ENCODE measurements at places on chromosomes 12 and 14.

- no peak for DNase-seq
Measured at GRCh38 chr14:41973178-41973577, 366.5 kb downstream of the LRFN5 start.

DNA sequence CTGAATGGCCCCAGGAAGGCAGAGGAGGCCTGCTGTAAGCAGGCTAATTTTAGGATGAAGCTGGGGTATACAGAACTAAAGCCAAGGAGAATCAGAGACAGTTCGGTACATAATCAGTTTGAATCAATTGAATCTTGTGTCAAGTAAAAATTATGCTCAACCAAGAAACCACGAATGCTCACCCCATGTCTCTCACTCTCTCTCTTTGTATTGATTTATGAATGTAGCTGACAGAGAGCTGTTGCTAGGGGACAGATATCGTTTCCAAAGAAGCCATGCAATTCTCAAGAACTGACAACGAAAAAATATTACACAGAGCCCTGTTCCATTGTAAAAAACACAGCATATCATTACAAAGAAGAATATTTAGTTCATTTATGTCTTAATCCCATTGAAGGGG, 151.1 kb upstream of the PKP2 start:
- no peak for DNase-seq

- DNase-seq: no peak
Measured at GRCh38 chr12:76060111-76060510, 24.4 kb downstream of the NAP1L1 start.

- peak; percentile 47 for DNase-seq
Measured at GRCh38 chr14:54857830-54858269, 44.8 kb downstream of the GCH1 start.

DNA sequence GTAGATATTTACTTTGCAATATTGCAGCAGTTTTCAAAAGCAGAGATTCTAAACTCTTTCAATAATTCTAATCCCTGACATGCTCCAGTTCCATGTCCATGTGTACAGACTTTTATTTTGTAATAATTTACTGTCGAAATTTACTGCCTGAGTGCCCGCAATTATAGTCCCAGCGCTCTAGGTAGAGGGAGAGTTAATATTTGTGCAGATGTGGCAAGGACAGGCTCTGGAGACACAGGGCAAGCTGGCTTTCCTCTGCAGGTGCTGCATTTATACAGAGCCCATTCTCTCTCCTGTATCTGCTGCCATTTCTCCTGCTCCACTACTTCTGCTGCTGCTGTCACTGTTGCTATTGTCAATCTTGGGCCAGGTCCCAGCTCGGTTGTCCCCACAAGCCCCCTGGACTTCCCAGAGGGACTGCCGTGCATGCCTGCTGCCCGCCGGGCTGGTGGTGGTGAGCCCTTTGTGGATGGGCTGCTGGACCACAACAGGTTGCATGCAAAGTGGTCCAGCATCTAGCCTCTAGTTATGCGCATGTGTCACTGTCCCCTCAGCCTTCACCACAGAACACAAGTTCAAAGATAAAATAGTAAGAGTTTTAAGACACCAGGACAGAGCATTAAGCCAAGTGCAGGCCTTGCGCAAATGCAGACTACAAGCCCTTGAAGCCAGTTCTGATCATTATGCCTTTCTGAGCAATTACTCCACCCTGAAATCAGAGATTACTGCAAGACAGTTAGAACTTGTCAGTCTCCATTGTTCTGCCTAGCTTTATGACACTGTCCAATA, 40.8 kb upstream of the CSRP2 start:
- no peak for DNase-seq

DNA sequence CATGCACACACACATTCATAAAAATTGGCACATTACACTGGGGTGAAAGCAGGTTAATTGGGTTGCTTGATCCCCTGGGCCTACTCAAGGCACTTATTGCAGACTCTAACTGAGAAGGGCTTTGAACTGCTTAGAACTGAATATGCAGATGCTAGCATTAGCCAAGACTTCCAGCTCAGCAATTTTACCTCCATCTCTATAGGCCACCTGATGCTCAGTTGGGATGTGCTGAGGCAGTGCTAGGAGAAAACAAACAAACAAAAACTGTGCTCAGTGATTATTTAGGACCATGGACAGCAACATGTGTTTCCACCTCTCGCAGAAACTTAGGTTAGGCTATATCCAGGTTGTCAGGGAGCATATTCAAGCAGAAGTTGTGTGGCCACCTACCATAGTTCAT, 124.8 kb upstream of the WSCD2 start:
- DNase-seq: no peak

- peak; percentile 2 for DNase-seq
Measured at GRCh38 chr14:97713023-97713422, 915.8 kb downstream of the VRK1 start.

DNA sequence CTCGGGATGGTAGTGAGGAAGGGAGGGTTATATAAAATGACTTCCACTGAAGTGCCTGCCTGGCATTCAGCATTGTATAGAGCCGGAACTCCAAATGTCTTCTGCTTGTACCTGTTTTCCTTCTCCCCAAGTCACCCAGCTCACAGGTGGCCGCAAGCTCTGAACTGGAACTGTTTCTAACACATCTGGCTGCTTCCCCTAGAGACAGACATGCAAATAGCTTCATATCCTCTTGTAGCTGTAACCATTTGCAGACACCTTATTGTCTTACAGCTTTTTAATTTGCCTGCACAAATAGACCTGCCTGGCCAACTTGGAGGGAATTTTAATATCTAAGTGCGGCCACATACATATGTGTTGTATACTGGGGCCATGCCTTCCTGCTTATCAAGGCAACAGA, 126.0 kb downstream of the CHST11 start:
- DNase-seq: no peak

DNA sequence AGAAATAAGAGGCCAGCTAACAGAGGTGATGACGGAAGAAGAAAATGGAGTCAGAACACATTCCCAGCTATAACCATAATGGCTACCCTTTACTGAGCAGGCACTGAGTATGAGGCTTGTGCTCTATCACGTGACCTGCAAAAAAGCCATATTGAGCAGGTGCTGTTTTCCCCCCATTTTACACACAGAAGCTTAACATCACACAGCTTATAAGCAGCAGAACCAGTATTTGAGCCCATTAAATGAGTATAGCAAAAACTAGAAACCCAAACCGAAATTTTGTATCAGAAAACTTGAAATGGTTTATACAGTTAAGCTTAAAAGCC, 28.4 kb downstream of the PAPLN start:
- no peak for DNase-seq

GRCh38 chr12:47017041-47017713, 62.2 kb upstream of the PCED1B start:
- no peak for DNase-seq

- DNase-seq: no peak
Measured at GRCh38 chr12:27012982-27013255, 1.3 kb downstream of the TM7SF3 start.

DNA sequence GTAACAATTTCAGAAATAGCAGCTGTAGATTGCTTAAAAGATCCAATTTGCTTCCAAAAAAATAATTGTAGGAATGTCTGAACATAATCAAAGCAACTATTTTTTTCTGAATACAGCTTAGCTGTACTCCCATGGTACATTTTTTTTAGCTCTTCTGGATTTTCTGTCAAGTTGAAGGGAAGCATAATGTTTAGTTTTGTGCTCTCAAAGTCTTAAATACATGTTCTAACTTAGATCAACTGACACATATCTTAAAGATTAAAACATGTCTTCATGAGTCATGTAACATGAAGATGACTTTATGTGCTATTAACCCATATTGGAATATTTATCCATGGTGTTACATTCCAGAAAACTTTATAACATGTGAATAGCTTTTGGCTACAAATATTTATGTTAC, 255.7 kb downstream of the BTG1 start:
- no peak for DNase-seq

GRCh38 chr12:108305991-108306501, 33.1 kb downstream of the CMKLR1 start:
- DNase-seq: peak; percentile 38

DNA sequence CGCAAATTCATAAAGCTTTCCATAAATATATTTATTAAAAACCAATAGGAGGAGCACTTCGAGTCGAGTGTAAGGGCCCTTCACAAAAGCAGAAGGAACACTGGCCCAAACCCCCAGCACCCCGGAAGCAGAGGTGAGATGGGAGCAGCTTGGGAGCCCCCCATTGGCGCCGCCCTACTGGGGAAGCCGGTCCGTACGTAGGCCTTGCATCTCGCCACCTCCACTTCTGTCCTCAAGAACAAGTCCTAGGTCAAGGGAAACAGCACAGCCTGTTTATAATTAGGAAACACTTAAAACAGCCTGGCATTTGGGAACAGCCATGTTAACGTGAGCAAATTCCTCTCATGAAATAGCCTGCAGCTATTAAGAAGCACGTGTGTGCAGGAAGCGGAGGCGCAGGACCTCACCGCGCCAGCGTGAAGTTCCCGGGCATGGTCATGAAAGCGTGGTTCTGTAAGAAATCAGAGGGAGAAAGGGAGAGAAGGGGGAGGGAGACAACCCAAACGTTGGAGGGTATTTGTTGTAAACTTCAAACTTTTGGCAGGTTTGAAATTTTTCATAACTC, 7.7 kb downstream of the ANKRD9 start:
- no peak for DNase-seq

DNA sequence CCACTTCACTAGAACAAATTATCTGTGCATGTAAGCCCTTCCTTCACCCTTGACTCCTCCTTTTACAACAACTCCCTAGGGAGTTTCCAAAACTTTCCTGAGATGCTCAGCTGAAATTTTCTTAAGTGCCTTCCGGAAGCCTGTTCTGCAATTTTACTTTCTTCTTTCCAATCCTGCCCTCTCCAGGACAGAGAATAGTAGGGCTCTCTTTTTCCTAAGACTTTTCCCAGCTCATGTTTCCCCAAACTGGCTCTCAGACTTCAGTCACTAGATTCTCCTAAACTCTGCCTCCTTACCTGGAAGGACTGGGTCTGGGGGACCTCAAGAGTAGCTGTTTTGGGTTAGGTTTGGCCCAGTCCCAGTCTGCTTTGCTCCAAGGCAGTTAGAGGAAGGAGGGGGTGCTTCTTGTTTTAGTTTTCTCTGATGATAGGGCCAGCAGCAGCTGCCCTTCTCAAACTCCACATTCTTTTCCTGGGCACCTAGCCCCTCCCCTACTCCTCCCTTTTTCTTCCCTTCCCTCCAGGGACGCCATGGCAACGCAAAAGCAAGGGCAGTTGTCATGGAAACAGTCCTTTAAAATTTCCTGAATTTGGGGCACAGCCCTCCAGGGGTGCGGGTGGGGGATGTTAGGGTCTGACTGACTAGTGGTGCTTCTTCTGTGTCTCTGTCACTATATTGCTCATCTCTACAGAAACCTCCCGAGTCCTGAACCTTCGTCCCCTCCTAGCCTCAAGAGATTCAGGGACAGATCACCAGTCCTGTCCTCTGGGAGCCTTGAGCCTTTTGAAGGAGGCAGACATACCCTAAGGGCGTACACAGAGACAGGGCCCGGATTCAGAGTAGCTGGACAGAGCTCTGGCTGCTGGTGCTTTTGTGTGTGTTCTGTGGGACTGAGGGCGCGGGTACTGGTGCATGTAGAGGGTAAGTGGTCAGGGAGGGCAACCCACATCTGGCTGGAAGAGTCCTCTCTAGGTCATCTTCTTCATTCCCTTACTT, 17.0 kb downstream of the PPP1R1A start:
- DNase-seq: peak; percentile 22

DNA sequence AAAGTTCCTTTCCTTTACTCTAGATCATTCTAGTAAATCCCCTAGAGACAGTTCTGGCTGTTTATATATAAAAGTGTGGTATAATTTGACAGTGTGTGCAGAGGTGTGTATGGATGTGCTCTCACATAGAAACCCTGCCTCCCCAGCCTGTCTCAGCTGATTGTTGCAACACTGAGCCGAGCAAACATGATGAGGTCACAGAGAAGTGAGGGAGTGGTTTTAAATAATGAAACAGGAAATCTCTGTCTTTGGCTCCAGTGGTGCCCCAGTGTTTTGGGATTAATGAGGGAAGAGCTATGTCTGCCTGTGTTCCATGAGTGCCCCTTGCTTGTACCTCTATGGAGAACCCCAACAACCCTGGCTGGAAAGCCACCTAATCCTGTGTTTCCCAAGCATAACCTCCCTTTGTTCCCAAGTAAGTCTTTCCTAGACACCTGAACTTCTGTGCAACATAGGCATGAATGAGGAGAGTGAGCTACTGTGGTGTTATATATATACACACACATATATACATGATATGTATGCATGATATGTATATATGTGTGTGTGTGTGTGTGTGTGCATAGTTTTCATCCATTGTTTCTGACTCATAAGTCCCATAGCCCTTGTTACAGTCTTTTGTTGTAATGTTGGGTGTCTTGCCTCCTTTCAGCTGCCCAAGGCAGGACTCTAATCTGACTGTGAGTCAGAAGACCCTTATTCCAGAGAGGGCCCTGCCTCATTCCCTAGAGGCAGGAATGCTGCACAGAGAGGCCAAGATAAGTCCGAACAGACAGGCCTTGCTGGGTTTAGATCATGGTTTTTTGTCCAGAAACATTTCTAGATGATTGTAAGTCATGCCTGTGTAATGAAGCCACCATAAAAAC, 18.0 kb downstream of the TRAF3 start:
- DNase-seq: peak; percentile 93

DNA sequence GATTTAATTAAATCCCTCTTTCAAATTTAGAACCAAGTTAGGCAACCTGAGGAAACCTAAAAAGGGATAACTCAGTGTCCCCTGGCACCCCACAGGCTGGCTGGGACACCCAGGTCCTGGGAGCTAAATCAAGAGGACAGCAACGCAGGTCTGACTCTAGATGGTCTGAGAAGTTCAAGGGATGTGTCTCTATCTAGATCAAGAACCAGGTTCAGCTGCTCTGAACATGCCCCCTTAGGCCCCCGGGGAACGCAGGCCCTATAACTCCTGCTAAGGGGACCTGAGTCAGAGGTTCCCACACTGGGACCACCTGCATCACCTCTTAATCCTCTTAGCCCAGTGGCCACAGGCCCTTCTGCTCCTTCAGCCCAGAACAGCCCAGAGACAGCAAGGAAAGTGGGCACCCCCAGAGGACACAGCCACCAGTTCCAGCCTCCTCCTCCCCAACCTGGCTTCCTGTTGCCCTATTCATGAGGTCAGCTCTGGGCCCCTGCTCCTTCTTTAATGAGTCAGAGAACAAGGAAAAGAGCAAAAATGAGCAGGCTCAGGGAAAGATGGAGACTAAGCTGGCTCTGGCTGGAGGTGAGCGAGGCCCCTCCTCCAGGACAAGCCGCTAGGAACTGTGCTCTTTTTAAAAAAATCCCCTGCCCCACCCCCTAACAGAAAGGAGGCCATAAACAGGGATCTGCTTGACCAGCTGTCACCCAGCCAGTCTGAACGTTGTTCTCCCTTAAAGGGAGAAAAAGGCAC, 10.8 kb downstream of the PITPNM2 start:
- DNase-seq: peak; percentile 44

GRCh38 chr12:108162207-108162606, 33.1 kb downstream of the WSCD2 start:
- no peak for DNase-seq

DNA sequence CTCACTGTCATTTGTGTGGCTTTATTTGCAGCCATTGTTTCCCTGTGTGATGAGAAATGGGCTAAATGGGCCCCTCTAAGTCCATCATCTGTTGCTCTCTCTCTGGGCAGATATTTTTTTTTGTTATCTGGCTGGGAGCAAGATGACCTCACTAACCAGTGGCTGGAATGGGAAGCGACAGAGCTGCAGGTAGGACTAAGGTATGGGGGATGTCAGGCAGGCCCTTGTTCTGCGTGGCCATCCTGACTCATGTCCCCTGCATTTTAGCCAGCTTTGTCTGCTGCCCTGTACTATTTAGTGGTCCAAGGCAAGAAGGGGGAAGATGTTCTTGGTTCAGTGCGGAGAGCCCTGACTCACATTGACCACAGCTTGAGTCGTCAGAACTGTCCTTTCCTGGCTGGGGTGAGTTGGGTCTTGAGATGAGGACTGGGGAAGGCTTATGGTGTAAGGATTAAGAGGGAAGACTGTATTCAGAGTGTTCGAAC, 1.3 kb downstream of the MARS1 start:
- DNase-seq: peak; percentile 37

GRCh38 chr12:115923851-115924250, 353.6 kb downstream of the MED13L start:
- no peak for DNase-seq
